Smooth muscle cell of trachea (primary cell): ENCODE measurements at places on chromosomes 2 and 18. TPM values are rescaled to one million over a fixed set of nuclear protein-coding genes. Genes with fewer than 3 reads are reported as not detected.

The GLI2 gene
- 3.2 and 13.1 TPM in 2 replicates for total RNA-seq

The IL36RN gene
- total RNA-seq = not detected in 2 replicates

The DHRS9 gene
- total RNA-seq = not detected in 2 replicates

The MC5R gene
- not detected in 2 replicates for total RNA-seq

The ANKRD62 gene
- not detected in 2 replicates for total RNA-seq

The SAG gene
- not detected in 2 replicates for total RNA-seq
